ENCODE measurements at places on chromosomes 7 and 10. TPM values are rescaled to one million over a fixed set of nuclear protein-coding genes. Genes with fewer than 3 reads are reported as not detected.

NFKB2 gene
- 20.0 TPM for polyA plus RNA-seq

SPDYE11 gene
- not detected for polyA plus RNA-seq

SLC18A3 gene
- polyA plus RNA-seq: not detected

RNF32 gene
- polyA plus RNA-seq: 2.6 TPM

PTN gene
- 1.5 TPM for polyA plus RNA-seq

ANK3 gene
- polyA plus RNA-seq: 12.8 TPM
